ENCODE measurements at places on chromosomes 3 and 15.
A peak's percentile ranks its signal among the peaks of the same experiment; 100 is the strongest.

DNA sequence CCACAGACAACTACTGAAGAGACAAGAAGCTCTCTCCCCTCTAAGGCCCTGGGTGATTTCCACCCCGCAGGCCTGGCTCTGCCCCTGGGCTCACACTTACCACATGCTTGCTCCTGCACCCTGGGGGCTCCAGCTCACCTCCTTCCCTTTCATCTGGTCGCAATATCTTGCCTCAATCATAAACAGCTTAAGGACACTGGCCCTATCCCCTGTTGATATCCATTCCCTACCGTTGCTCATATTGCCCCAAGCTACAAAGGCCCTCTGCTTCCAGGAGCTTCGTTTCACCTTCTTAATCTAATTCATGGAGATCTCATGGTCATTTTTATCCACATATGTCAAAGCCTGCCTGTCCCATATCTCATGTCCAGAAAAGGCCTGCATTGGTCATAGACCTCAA is 46.0 kb upstream of the TSEN2 start:
- DNase-seq, result no peak

DNA sequence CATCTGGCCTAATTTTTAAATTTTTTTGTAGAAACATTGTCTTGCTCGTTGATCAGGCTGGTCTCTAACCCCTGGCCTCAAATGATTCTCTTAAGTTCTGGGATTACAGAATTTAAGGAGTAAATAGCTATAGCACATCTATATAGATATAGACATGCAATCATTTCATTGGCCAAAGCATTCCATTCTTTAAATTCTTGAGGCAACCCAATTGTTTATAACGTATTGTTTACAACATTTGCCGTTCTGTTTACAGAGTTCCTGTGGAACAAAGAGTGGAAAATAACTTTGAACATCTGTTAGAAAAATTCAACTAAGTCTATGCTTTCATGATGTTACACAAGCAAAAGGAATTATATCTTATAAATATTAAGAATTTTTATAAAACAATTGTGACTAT is 205.2 kb upstream of the ROBO2 start:
- DNase-seq, result no peak

DNA sequence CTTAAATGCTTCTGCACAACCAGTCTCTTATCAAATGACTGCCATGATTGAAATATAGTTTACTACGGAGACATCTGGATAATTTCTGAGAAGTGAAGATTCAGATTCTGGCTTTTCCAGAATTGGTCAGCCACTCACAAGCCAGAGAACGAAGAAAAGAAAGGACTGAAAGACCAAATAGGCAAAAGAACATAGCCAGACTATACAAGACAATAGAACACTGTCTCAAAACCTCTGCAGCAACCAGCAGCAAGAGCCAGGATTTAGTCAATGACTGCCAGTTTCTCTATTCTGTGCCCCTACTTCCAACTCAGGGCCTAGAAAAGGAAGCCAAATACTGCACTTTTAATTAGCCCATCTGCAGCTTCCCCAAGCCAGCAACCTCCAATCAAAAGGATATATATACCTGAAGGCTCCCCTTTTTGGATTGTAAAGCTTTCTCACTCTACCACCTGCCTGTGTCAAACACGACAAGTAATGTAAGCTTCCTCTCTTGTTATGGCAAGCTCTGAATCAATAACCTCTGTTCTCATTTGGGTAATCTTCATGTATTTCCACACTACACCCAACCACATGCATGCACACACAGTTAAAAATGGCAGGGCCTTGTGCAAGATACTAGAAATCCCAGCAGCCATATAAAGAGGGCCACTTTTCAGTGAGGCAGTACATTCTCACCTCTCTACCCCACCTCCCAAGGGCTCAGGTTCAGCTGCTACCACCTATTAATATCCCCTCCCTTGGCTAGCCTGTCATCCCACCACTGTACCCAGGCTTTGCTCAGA is 97.1 kb downstream of the ERC2 start:
- no peak for DNase-seq

- no peak for DNase-seq
These were observed 40.0 kb upstream of the CMSS1 start for GRCh38 chr3:99777708-99778107.

DNA sequence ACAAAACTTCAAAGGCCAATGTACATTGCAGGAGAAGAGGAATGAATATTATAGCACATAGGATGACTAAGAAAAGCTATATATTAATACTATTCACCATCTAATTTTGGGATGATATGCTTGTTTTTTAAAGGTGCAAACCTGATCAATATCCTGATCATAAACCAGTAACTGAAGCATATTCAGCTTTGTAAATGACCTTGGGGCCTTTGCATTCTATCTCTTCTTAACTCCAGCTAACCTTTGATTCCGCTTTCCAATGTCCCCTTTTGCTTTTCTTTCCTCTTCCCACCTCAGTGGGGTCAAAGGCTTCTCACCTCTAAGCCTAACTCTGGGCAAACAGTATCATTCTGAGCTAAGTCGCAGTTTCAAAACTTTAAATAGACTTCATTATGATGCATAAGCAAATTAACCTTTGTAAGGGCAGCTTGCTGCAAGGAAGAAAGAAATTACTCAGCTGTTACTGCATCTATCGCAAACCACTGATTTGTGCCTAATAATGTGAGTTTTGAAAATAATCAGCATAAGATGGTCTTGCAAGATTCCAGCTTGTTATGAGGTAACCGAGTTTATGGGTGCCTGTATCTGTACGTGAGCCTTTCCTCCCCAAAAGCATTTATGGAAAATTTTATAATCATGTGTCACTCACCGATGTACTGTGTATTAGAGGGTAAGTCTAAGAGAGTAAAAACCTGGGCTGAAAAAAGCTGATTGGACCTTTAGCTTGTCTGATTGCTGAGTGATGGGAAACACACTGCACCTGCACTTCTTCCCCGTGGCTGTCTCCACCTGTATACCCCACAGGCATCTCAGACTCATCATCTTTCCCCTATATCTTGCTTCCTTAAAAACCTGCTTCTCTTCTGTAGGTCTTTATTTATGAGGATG is 116.8 kb downstream of the TPRG1 start:
- no peak for DNase-seq

- no peak for DNase-seq
These were observed 48.4 kb downstream of the TMEM266 start for GRCh38 chr15:76108021-76108723.

DNA sequence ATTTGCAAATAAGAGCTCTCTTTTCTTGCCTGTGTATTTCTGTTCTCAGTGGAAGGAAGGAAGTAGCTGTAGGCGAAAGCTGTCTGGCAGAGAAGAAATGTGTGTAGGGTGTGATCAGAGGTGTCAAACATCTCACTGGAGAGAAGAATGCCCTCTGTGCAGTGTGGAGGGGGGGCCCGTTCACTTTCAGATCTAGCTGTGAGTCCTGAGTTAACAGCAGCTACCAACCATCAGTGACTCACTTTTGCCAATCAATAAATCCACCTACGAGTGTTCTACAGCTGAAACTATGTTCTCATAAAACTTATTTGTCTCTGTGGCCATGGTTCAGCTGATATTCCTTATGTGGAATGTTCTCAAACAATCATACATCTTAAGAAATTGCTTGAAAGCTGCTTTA is 103.7 kb downstream of the FRMD4B start:
- DNase-seq, result peak; percentile 33

DNA sequence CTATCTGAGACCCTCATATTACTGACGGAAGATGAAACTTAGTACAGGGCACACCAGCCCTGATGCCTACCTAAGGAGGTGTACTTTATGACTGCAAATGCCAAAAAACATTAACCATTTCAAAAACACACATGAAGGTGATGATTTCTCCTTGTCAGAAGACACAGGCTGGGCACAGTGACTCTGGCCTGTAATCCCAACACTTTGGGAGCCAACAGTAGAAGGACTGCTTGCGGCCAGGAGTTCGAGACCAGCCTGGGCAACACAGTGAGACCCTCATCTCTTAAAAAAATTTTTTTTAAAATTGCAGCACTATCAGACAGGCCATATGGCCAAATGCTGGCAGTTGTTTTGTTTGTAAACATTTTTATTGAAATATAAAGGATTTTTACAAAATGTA is 73.5 kb downstream of the LRIG1 start:
- DNase-seq, result no peak
